NCI-H2029 (cell line): ENCODE measurements at places on chromosomes 7 and 10.

- DNase-seq = no peak
Measured at GRCh38 chr7:102424129-102424551, 9.2 kb upstream of the ORAI2 start.

- DNase-seq = no peak
Measured at GRCh38 chr10:18650404-18650997, 886 bp downstream of the NSUN6 start.

GRCh38 chr10:70455213-70455630 lies 13.7 kb upstream of the NODAL start:
- no peak for DNase-seq

DNA sequence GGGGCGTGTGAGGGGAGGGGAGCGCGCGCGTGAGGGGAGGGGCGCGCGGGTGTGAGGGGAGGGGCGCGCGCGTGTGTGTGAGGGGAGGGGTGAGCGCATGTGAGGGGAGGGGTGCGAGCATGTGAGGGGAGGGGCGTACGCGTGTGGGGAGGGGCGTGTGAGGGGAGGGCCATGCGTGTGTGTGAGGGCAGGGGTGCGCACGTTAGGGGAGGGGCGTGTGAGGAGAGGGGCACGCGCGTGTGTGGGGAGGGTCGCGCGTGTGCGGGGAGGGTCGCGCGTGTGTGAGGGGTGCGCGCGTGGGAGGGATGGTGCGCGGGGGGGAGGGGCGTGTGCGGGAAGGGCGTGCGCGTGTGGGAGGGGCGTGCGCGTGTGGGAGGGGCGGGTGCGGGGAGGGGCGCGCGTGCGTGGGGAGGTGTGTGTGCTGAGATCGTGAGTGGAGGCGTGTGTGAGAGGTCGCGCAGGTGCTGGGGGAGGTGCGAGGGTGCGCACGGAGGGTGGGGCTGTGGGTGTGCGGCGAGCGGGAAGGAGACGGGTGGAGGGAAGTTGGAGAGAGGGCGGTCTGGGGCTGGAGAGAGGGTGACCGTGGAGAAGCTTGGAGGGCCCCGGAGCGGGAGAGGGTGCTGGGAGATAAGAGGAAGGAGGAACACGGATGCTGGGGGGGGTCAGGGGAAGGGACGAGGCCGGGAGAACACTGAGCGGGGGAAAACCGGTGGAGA lies 19.7 kb downstream of the MXI1 start:
- no peak for DNase-seq

- DNase-seq = no peak
Measured at GRCh38 chr7:47039089-47039648, 542.7 kb downstream of the TNS3 start.

- DNase-seq = no peak
Measured at GRCh38 chr10:129467359-129468064, 471 bp downstream of the MGMT start.

DNA sequence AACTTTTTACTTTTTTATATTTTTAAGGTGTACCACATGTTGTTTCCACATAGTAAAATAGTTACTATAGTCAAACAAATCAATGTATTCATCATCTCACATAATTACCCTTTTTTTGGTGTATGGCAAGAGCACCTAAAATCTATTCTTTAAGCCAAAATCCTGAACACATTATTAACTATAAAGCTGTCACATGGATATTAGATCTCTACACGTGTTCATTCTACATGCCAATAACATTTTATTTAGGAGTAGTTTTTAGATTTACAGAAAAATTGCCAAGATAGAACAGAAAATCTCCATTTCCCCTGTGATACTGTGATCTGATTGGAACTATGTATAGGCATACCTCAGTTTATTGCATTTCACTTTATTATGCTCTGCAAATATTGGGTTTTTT lies 137.1 kb downstream of the SH2D4B start:
- no peak for DNase-seq

- DNase-seq = no peak
Measured at GRCh38 chr10:132056663-132057062, 9.1 kb upstream of the JAKMIP3 start.

- DNase-seq = peak; percentile 52
Measured at GRCh38 chr7:80210400-80210799, 75.8 kb downstream of the GNAI1 start.

DNA sequence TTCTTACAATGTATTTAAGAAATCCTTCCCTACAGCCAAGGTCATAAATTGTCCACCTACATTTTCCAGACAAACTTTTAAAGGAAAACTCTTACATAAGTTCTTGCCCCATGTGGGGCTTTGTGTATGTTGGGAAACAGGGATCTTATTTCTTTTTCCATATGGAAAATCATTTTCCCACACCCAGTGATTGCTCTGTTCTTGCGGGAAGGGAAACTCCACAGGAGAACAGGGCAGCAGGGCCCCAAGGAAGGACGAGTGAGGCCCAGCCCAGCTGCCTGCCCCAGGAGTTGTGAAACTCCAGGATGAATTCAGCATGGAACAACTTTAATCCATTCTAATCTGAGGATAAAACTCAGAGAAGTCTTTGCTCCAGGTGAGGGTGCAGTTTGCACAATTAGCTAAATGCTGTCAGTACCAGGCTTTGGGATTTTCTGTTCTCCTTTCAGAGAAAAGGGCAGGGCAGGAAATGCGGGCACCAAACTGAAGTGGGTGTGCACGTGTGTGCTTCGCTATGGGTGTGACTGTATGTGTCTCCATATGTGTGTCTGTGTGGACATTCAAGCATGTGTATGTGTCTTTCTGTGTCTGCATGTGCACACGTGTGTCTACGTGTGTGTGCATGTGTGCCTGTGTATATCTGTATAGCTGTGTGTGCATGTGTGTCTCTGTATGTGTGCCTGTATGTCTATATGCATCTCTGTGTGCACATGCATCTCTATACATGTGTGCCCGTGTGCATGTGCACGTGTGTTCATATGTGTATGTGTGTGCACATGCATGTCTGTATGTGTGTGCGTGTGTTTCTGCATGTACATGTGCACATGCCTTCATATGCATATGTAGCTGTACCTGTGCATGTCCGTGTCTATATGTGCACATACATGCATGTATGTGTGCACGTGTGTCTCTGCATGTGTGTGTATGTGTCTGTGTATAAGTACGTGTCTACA lies 102.0 kb upstream of the FAM20C start:
- no peak for DNase-seq

- DNase-seq = no peak
Measured at GRCh38 chr7:87361320-87361719, 15.9 kb downstream of the CROT start.

- DNase-seq = no peak
Measured at GRCh38 chr7:22208799-22209198, 148.2 kb downstream of the RAPGEF5 start.

DNA sequence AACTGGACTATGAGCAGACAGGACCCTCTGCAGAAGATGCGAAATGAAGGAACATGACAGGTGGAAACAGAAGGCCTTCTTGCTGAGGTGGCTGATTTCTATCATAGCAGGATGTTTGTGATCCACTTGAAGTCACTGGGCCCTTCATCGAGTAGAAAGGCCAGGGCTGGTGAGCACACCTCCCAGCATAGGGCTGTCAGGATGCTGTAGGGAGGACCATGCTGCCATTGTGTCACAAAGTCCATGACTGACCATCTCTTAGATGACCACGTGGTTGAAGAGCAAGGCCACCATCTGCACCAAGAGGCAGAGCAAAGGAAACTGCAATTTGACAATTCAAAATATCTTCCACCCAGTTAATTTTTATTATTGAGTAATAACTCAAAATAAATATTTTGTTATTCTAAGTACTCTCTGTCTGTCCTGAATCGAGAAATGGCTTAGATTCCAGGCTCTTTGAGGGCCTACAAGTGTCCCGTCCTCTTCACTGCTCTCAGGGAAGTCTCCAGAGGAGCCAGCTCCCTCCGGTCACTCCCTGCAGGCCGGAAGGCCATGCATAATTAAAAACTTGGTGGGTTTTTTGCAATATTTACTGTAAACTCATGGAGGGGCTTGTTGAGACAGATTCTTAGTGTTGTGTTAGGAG lies 249.3 kb upstream of the ZMIZ1 start:
- DNase-seq = no peak

DNA sequence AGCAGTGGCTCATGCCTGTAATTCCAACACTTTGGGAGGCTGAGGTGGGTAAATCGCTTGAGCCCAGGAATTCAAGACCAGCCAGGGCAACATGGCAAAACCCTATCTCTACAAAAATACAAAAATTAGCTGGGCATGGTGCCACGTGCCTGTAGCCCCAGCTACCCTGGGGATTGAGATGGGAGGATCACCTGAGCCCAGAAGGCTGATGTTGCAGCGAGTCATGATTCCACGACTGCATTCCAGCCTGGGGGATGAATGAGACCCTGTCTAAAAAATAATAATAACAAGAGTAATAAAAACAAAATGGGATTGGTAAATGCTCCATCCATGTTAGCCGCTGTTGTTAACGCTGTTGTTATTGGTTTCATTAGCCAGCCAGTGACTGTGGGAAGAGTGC lies 1.3 kb upstream of the HKDC1 start:
- DNase-seq = no peak

DNA sequence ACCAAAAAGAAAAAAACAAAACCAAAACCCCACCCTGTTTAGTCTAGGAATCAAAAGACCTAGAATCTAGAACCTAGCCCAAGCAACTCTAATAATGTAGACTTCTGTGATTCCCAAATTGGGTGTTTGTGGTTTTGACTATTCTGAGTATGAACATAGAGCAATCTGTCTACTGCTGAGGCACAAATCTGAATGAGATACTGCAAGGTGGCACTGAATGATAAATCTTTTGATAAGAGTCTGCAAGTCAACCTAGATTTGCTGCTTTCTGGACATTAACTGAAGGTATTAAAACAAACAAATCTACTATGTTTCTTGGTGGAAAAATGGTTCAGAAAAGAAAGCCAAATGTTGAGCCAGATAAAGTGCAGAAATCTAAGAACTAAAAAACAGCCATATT lies 50.6 kb downstream of the IRF5 start:
- DNase-seq = no peak

DNA sequence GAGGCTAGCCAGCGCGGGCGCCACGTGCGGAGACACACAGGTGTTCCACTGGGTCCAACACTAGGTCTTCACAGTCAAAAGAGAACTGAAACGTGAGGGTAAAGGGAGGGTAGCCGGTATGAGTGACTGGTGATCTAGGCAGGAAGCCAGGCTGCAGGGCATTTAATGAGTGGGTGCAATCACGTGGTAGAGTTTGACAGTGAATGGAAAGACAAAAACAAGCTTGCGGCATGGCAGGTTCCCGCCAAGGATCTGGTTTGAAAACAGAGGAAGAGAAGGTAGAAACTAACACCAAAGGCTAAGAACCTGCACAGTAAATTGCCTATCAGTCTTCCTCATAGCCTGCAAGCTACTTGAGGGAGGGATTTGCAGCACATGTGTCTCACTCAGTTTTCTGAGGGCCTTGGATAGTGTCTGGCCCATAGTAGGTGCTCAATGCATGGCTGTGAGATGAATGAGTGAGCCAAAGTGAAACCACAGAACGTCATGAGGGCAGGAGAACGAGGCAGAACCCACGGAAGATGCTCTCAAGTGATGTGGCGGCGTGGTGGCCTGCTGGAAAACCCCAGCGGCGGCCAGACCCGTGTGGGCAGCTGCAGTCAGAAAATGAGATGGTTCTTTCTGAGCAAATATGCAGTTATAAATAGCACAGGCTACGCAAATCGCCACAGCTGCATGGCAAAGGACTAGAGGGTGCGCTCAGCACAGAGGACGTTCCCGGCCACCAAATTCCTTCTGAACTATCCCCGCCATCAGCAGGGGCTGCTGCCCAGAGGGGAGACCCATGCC lies 183.6 kb upstream of the NFE2L3 start:
- peak; percentile 67 for DNase-seq

DNA sequence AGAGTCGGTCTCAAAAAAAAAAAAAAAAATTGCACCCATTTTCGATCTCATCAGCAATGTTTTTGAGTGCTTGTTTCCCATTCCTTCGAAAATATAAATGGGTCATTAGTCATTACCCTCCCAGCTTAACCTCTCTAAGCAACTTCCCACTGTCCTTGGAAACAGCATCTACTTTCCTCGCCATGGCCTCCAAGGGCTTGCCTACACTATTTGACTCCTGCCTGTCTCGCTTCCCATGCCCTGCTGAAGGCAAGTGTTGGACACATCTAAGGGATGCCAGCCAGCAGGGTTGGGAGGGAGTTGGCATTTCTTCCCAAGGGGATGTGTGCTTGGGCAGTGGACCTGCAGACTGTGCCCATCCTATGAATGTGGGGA lies 12.7 kb upstream of the RHBDD2 start:
- DNase-seq = no peak

DNA sequence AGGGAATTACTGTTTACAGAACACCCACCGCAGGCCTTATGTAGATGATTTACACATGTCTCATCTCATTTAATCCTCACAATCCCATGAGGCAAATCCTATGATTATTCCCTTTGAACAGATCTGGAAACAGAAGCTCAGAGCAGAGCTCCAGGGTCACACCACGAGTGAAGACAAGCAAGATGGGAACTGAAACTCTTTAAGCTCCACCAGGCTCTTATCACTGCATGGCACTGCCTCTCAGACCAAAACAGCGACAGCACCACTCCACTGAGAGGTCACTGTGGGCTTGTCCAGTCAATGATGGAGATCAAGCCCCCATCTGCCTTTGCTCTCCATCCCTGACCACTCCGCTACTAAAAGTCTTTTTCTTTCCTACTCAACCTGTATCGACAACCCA lies 5.9 kb downstream of the GRID1 start:
- no peak for DNase-seq

GRCh38 chr7:66732439-66732838 lies 8.1 kb upstream of the RABGEF1 start:
- DNase-seq = no peak

- no peak for DNase-seq
Measured at GRCh38 chr10:73106301-73106700, 4.0 kb upstream of the NUDT13 start.

- no peak for DNase-seq
Measured at GRCh38 chr7:103833401-103833800, 156.1 kb downstream of the RELN start.

- DNase-seq = peak; percentile 32
Measured at GRCh38 chr7:19747740-19748339, 25.6 kb downstream of the TMEM196 start.

- no peak for DNase-seq
Measured at GRCh38 chr10:37957841-37958240, 18.6 kb downstream of the ZNF25 start.

DNA sequence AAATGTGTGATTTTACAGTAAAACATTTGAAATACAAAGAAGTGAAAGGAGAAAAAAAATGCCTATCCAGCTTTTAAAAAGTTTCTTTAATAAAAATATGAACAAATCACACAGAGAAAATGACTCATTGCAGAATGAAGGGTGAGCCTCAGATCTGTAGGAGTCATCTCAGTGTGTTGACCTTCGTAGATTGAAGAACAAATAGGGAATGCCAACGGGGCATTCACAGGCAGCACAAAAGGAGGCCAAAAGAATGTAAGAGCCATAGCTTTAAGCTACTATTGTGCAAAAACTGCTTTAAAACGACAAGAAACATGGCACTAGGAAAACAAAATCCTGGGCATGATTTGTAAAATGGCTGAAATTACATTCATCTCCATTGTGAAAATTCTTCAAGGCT lies 782.7 kb upstream of the CELF2 start:
- no peak for DNase-seq

DNA sequence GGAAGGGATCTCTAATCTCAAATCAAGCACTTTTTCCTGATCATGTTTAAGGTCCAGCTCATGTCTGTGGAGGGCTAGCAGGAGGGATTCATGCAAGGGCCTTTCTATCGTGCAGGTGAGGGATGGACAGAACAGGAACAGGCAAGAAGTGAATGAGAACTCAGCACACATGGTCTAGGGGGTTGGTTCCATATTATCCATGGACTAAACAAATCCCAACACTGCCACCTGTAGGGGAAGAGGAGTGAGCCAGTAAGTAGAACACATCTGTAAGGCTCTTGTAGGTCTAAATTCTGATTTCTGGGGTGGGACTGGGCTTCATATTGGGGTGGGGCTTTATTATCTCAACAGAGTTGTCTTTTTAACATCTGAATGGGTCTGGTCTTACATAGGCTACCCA lies 138.0 kb upstream of the TARP start:
- no peak for DNase-seq
